GM20000 (cell line): ENCODE measurements at places on chromosomes 6 and 20.

DNA sequence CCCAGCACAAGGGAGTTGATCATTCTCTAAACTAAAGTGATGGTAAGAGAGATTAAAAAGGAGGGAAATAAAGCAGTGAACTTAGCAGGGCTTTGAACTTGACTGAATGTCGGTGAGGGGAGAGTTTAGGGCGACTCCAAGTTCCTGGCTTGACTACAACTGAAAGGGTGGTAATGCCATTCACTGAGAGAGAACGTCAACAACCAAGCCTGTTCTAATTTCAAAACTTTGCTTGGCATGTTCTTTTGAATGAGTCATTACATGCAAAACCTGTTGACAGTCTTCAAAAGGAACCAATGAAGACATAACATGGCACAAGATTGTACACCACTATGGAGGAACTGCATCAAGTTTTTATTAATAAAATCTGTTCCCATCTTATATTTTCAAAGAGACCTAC is 10.3 kb upstream of the MYB start:
- DNase-seq, result no peak

- no peak for DNase-seq
Measured at GRCh38 chr6:112038268-112038667, 15.6 kb upstream of the CCN6 start.

- DNase-seq, result no peak
Measured at GRCh38 chr20:23507346-23507745, 16.4 kb downstream of the CST8 start.

GRCh38 chr20:327186-328026 is 2.1 kb downstream of the SOX12 start:
- peak; percentile 95 for DNase-seq

DNA sequence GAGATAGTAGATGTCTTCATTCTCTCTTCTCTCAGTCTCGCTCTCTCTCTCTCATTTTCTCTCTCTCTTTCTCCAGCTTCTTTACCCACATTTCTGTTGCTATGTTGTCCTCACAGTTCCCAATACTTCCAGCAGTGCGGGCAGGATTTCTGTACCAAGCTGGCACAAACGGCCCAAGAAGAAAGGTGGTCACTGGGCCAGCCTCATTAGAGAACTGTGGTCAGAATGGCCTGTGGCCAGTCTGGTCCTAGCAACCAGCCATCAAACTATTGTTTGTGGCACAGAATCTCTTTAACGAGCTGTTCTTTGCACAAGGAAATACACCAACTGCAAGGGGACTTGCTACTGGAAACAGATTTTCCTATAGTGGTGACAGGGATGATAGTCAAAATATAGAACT is 81.3 kb downstream of the SEL1L2 start:
- no peak for DNase-seq

- DNase-seq, result no peak
Measured at GRCh38 chr6:62541502-62541901, 255.5 kb upstream of the KHDRBS2 start.

- no peak for DNase-seq
Measured at GRCh38 chr20:34850969-34851368, 21.7 kb downstream of the GGT7 start.

- DNase-seq, result no peak
Measured at GRCh38 chr6:33671744-33672072, 39.8 kb downstream of the UQCC2 start.

- no peak for DNase-seq
Measured at GRCh38 chr20:61860260-61860987, 205.3 kb downstream of the TAF4 start.
